ENCODE measurements at places on chromosomes 4 and X.
A peak's percentile ranks its signal among the peaks of the same experiment; 100 is the strongest.

GRCh38 chr4:67674098-67674497 is 26.9 kb downstream of the UBA6 start:
- no peak for DNase-seq

- DNase-seq: peak; percentile 14
Measured at GRCh38 chrX:19750028-19750782, 137.2 kb downstream of the SH3KBP1 start.

- DNase-seq: no peak
Measured at GRCh38 chr4:113899271-113900070, 80.0 kb downstream of the ARSJ start.

GRCh38 chrX:151386838-151387459 is 10.1 kb upstream of the VMA21 start:
- DNase-seq: no peak

- no peak for DNase-seq
Measured at GRCh38 chr4:37993806-37994205, 33.6 kb downstream of the PTTG2 start.

GRCh38 chr4:16000708-16001483 is 37.9 kb upstream of the FGFBP2 start:
- DNase-seq: no peak

GRCh38 chr4:169163495-169163894 is 107.3 kb downstream of the SH3RF1 start:
- DNase-seq: no peak

GRCh38 chrX:68433155-68433980 is at the start of gene OPHN1:
OPHN1 (minus strand) TSS chrX:68433495; CDS start chrX:68433020, 475 bp downstream.
- peak; percentile 89 for DNase-seq

GRCh38 chrX:9374555-9374954 is 90.3 kb upstream of the TBL1X start:
- no peak for DNase-seq

GRCh38 chr4:155615081-155615887 is 51.4 kb upstream of the GUCY1A1 start:
- no peak for DNase-seq

DNA sequence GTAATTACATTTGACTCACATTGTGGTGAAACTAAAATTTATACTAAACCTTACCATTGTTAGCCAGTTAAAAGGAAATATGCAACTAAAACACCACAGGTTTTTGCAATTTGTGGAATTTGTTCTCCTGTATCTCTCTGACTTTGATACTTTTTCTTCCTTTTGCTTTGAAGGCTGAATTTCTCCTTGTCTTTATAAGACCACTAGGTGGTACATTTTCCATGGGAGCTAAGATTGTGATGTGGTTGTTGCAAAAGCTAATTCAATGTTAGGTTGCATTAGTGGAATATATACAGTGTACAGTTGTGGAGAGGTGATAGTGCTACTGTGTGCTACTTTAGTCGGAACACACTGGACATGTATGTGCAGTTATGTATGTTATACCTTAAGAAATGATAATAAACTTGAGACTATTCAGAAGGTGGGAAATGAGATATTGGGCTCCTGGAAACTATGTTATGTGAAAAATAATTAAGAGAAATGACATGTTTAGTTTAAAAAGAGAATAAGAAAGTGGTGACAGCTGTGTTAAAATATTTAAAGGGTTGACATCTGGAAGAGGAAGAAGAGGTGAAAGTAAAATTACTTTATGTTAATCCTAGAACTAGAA is 70.3 kb downstream of the ARL9 start:
- peak; percentile 24 for DNase-seq

DNA sequence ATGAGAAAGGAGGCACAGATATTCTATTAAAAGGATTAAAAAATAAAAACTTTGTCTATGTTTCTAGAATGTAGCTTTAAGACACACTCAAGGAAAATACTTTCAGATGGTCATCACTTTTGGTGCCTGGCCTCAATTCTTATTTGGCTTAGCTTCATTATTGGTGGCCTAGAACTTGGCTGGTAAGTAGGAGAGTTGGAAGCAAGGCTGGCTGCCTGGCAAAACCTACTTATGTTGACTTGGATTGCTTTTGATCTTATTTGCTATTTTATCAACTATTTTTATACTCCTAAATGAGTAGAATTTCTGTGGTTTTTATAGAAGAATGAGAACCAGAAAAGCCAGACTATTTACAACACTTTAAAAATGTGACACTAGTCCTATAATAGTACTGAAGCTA is 35.3 kb upstream of the JADE3 start:
- DNase-seq: no peak

GRCh38 chr4:57119054-57119651 is 9.0 kb upstream of the IGFBP7 start:
- peak; percentile 94 for DNase-seq
